ENCODE measurements at places on chromosomes 5 and 9.

- peak; percentile 84 for DNase-seq
Observed at GRCh38 chr5:170434966-170435605, 45.9 kb upstream of the KCNMB1 start.

DNA sequence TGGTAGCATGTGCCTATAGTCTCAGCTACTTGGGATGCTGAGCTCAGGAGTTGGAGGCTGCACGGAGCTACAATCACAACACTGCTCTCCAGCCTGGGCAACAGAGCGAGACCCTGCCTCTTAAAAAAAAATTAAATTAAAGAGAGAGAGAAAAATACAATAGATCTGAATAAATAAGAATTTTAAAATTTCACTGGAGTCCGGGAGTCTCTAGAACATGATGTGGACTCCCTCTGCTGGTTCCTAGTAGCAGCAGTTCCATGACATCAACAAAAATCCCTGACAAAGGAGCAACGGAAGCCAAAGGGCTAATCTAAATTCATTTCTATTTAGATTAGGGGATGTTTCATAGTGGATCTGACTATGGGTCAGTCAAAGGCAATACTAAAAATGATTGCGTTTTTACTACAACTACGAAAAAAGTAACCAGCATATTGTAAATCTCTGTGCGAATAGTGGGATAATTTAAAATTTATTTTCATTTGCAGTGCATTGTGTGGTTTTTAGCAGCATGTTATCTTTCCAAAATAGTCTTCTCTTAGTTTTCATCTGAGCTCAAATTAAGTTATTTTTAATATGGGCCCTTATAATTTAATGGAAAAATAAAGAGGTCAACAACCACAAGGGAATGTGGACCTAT lies 6.7 kb downstream of the INIP start:
- DNase-seq, result no peak

DNA sequence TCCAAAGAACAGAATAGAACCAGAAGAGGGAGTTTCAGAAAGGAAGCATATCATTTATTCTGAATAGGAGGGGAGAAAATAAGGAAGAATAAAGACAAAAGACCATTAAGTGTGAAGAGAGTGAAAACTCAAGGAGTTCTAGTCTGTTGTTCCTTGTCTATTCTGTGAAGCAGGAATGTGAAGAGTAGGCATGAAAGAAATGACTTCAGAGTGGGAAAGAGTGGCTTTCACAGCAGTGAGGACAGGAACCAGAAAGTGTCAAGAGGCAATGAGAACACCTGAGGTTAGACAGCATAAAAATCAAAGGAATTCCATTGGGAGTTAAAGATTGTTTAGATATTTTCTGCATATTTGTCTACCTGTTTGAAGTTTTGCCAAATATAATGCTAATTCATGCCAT lies 768.8 kb upstream of the GRAMD2B start:
- DNase-seq, result no peak

GRCh38 chr5:9207817-9208418 lies 338.0 kb downstream of the SEMA5A start:
- no peak for DNase-seq

DNA sequence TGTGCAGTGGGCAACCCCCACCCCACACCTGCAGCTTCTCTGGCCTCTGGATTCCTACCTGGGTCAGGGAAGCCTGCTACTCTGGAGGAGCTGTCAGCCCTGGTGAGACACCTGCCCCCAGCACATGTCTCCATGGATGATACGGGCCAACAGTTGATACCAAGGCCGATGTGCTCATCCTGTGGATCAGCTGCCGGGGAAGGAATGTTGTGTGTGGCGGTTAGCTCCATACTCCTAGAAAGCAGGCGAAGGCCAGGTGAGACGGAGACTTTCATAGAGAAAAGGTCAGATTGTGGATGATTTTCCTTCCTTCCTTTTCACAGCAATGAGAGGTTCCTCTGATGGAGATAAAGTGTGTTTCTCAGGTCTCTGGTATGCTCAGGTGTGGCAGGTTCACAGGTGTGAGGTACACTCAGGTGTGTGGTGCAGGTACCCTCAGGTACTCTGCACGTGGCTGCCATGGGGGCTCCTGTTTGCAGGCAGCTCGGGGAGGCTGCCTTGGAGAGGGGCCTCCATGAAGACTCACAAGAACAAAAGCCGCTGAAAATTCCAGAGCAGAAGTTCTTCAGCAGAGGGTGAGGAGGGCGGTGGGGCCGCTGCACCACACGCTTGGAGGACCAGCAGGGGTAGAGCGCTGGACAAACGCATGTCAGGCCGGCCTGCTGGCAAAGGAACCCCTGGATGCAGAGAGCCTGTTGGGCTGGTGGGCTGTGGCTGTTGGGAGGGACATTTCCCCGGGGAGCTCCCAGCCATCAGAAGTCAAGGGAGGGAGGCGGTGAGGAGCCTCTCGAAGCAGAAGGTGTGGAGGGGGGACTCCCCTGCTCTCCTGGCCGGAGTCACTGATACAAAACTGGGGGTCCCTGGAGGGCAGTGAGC lies 5.1 kb upstream of the AHRR start:
- no peak for DNase-seq
